ENCODE measurements at places on chromosomes 7 and 10.
A peak's percentile ranks its signal among the peaks of the same experiment; 100 is the strongest.

- no peak for DNase-seq
- H3K36me3 ChIP-seq, result no peaks in the 10 kb centered on the region
- no peak overlapping the region for H3K27ac ChIP-seq
- H3K27me3 ChIP-seq, result no peaks in the 10 kb centered on the region
These were observed 64.0 kb downstream of the TNS3 start for GRCh38 chr7:47517821-47518480.

GRCh38 chr7:79272938-79273337 is 180.5 kb downstream of the MAGI2 start:
- no peak for DNase-seq
- no peak overlapping the region for H3K27ac ChIP-seq
- no peaks in the 10 kb centered on the region for H3K4me1 ChIP-seq
- no peaks in the 10 kb centered on the region for H3K36me3 ChIP-seq

- H3K4me1 ChIP-seq, result no peaks in the 10 kb centered on the region
- no peak overlapping the region for H3K4me3 ChIP-seq
- no peaks in the 10 kb centered on the region for H3K27me3 ChIP-seq
- no peak overlapping the region for H3K27ac ChIP-seq
These were observed 9.5 kb downstream of the C10orf53 start for GRCh38 chr10:49688920-49689319.

GRCh38 chr7:92135052-92135889 is 994 bp upstream of the CYP51A1 start:
- no peaks in the 10 kb centered on the region for H3K27me3 ChIP-seq
- H3K4me3 ChIP-seq, result peak overlapping the region; percentile 99
- H3K27ac ChIP-seq, result peak overlapping the region; percentile 94
- no peaks in the 10 kb centered on the region for H3K36me3 ChIP-seq

DNA sequence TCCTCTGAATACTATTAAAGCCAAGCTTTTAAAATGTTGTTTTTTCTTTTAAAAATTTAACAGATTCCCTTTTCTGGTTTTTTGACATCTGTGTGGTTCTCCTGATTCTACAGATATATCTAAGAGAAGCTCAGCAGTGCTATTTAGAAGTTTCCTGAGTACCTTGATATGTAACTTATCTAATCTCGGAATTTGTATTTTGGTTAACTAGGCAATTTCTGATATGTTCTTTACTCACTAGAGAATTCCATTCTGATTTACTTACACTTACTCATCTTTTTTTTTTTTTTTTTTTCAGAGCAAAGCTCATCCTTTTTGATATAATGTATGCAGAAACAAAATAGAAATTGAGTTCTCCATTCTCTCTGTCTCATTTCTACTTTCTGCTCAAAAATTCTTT is 63.8 kb downstream of the PALS2 start:
- no peaks in the 10 kb centered on the region for H3K4me1 ChIP-seq
- no peak overlapping the region for H3K4me3 ChIP-seq
- peaks cover 3% of the 10 kb centered on the region for H3K36me3 ChIP-seq
- H3K27me3 ChIP-seq, result no peaks in the 10 kb centered on the region
- DNase-seq, result no peak

DNA sequence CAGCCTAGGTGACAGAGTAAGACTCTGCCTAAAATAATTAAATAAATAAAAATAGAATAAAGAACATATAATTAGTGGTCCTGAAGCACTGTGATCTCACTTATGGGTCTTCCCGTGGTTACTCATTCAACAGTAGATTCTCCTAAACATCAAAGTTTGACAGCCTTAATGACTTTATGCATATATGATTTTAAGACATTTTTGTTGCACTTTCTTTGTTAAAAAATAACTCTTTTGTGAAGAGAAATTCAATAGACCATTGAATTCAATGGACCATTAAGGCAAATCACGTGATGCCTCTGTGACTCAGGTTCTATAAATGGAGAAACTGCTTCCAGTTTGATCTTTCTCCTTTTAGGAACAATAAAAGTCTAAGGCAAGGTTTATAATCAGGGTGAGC is 59.6 kb downstream of the ATOH7 start:
- no peaks in the 10 kb centered on the region for H3K36me3 ChIP-seq
- DNase-seq, result no peak
- no peak overlapping the region for H3K27ac ChIP-seq
- no peaks in the 10 kb centered on the region for H3K27me3 ChIP-seq
- H3K4me1 ChIP-seq, result no peaks in the 10 kb centered on the region
- no peak overlapping the region for H3K4me3 ChIP-seq

DNA sequence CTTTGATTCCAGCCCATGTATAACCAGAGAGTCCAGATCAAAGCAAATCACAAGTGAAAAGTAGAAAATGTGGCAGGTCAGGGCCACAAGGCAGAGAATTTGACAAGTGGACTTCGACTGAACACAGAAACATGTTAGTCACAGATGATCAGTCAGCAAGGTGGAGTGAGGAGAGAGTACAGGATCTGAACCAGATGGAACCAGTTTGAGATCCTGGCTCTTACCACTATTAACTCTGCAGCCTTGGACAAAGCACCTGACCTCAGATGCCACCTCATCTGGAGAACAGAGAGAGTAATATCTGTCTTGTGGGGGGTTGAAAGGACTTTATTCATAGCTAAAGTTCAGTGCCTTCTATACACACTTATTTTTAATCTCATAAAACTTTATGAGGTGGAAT is 4.4 kb downstream of the MRLN start:
- no peak overlapping the region for H3K27ac ChIP-seq
- H3K27me3 ChIP-seq, result no peaks in the 10 kb centered on the region
- DNase-seq, result no peak

GRCh38 chr7:7443806-7444350 is 91.8 kb downstream of the COL28A1 start:
- no peaks in the 10 kb centered on the region for H3K27me3 ChIP-seq
- no peaks in the 10 kb centered on the region for H3K4me1 ChIP-seq

DNA sequence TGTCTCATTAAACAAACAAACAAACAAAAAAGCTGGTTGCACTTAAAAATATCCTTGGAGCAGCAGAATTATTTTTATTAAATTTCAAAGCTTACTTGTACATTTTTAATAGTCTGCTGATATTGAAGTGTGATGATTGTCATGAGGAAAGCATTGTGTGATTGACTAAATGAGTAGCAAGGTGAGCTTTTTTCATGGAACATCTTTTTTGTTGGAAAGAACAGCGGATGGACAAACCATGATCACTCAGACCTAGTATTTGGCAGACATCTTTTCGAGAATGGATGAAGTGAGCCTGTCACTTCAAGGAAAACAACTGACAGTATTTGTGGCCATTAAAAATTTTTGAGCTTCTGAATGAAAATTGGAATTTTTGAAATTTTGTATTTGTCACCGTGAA is 5.7 kb upstream of the CALML3 start:
- no peaks in the 10 kb centered on the region for H3K27me3 ChIP-seq
- no peaks in the 10 kb centered on the region for H3K36me3 ChIP-seq
- no peak overlapping the region for H3K27ac ChIP-seq
